Fibroblast of skin of scalp (primary cell): ENCODE measurements at places on chromosomes 12 and 14.

GRCh38 chr12:31318657-31319269 lies 7.2 kb downstream of the SINHCAF start:
- DNase-seq, result no peak

- DNase-seq, result no peak
Measured at GRCh38 chr12:115511986-115512711, 765.3 kb downstream of the MED13L start.

DNA sequence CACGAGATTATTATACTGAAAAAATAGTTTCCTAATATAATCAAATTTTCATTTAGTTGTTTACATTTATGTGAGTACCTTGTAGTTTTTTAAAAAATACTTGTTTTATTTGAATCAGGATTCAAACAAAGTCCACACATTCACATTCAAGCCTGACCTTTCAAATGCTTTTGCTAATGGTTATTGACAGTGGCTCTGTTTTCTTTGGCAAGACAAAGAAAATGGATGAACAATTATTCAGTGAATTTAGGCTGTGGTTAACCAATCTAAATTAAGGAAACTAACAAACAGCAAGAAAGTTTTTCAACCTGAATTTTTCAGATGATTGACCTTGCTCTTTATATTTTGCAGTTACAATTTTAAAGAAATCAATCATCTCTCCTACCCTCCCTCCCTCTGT lies 9.7 kb downstream of the SLC4A8 start:
- peak; percentile 18 for DNase-seq

DNA sequence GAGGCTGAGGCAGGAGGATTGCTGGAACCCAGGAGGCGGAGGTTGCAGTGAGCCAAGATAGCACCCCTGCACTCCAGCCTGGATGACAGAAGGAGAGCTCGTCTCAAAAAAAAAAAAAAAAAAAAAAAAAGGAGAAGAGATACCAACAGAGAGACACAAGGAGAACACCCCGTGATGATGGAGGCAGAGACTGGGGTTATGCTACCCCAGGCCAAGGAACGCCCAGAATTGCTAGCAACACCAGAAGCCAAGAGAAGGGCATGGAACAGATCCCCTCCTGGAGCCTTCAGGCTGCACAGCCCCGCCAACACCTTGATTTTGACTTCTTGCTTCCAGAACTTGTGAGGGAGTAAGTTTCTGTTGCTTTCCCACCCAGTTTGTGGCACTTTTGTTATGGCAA lies 148.0 kb upstream of the FOXN3 start:
- no peak for DNase-seq

- DNase-seq, result peak; percentile 11
Measured at GRCh38 chr12:114430306-114430705, 24.4 kb upstream of the TBX5 start.

GRCh38 chr14:51285120-51285519 lies 45.1 kb downstream of the TMX1 start:
- DNase-seq, result no peak

DNA sequence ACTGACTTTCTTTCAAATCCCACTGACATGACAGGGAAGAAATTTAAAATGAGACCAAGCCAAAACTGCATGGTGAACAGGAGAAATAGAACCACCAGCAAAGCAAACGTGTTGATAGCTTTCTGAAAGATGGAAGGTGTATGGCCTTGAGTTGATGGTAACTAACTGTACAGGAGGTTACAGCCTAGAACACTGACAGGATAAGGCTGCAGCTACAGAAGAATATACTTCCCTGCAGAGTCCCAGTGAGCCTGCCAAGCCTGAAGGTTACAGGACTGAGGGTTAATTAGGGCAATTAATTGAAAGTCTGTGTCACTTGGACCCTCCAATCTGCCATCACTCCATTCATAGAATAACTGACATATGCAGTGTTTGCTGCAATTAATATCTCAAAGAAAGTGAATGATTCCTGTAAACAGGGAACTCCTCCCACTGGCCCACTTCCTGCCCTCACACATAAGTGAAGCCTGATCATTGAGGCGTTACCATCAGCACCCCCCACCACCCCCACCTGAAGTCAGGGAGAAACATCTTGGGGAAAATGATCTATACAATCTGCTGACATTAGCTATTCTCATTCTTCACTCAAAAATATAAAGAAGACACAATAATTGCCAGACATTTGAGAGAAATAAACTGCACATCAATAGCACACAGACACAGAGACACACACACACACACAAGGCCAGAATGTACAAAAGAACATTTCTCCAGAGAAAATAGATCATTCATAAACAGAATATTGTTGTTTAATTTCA lies 73.4 kb downstream of the GTF2A1 start:
- no peak for DNase-seq

GRCh38 chr14:70618314-70618713 lies 17.9 kb upstream of the MED6 start:
- no peak for DNase-seq

GRCh38 chr12:68790081-68790951 lies 17.7 kb upstream of the MDM2 start:
- no peak for DNase-seq

DNA sequence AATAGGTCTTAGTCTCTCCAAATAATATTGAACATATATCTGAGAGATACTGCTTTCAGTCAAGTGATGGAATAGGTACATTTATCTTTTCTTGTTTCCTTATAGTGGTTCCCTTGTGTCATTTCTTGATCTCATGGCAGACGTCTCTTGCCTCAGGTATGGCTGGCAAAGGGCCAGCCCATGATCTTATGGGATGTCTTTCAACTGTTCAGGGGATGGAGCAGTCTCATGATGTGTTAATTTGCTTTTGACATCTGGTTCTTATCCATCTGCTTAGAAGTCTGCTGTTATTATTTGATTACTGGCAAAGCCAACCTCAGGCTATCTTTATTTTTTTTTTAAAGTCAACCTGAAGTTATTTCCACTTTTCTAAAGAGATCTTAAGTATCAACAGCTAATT lies 262.9 kb downstream of the TMEM117 start:
- no peak for DNase-seq

GRCh38 chr12:126719912-126720705 lies 1546.9 kb upstream of the TMEM132C start:
- no peak for DNase-seq

DNA sequence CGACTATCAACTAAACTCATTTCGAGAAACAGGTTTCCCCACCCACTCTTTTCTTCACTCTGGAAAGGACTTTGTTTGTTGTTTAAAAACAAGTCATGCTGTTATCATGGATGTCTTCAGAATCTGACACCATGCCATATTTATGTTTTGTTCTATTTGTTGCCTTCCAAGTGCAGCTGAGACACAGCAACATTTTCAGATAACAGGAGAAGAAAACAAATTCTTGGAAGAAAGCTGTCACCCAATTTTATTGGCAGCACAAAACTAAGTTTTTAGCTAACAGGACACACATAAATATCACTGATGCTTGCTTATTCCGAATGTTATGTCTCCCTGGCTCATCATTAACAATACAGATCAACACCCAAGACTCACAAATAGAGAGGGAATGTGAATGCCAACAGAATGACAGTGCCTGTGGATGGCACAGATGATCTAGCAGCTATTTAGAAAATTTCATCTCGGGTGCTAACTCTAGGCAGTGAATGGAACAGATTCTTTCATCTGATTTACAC lies 147.9 kb downstream of the RPS29 start:
- DNase-seq, result no peak

- DNase-seq, result no peak
Measured at GRCh38 chr12:52333321-52333720, 12.1 kb upstream of the KRT83 start.

- DNase-seq, result peak; percentile 43
Measured at GRCh38 chr14:58824106-58824505, 186.3 kb downstream of the DACT1 start.

- DNase-seq, result no peak
Measured at GRCh38 chr12:129579879-129580278, 323.9 kb downstream of the TMEM132D start.

DNA sequence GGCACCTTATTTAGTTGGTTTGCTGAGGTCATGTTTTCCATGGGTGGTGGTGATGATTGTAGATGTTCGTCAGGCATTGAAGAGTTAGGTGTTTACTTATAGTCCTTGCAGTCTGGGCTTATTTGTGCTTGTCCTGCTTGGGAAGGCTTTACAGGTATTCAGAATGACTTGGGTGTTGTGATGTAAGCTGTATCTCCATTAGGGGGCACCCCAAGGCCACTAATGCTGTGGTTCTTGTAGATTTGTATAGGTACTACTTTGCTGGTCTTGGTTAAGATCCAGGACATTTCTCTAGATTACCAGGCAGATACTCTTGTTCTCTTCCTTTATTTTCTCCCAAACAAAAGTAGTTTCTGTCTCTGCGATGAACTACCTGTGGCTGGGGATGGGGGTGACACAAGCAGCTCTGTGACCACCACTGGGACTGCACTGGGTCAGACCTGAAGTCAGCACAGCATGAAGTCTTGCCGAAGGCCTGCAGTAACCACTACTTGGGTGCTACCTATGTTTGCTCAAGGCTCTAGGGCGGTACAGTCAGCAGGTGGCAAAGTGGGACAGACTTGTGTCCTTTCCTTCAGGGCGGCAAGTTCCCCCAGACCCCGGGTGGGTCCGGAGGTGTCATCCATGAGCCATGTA lies 35.8 kb upstream of the FBXO33 start:
- DNase-seq, result peak; percentile 41

DNA sequence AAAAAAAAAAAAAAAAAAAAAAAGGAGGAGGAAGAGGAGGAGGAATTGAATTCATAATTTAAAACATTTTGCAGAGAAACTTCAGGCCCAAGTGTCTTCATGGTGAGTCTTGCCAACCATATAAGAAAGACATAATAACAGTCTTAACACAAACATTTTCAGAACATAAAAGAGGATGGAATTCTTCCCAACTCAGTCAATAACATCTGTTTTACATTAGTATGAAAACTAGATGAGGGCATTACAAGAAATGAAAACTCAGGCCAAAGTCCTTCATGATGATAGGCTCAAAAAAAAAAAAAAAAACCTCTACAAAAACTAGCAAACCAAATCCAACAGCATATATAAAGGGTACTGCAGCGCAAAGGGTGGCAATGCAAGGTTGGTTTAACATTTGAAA lies 151.6 kb downstream of the FOXA1 start:
- peak; percentile 67 for DNase-seq

DNA sequence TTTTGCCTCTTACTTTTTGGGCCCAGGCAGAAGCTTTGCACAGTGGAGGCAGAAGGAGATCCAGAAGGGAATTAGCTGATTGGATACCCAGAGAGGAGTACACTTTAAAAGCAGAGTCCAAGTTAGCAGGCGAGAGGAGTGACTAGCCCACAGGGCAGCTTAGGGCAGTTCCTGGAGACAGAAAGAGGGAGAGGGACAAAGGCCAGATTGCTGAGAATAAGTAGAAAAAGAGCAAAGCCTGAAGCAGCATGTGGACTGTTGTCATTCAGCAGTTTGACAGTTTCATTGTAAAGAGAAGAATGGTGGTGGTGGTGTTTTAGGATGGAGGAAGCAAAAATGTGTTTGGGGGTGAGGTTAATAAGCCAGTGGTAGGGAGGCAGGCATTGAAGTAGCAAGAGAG lies 95.1 kb downstream of the PELI2 start:
- DNase-seq, result no peak

DNA sequence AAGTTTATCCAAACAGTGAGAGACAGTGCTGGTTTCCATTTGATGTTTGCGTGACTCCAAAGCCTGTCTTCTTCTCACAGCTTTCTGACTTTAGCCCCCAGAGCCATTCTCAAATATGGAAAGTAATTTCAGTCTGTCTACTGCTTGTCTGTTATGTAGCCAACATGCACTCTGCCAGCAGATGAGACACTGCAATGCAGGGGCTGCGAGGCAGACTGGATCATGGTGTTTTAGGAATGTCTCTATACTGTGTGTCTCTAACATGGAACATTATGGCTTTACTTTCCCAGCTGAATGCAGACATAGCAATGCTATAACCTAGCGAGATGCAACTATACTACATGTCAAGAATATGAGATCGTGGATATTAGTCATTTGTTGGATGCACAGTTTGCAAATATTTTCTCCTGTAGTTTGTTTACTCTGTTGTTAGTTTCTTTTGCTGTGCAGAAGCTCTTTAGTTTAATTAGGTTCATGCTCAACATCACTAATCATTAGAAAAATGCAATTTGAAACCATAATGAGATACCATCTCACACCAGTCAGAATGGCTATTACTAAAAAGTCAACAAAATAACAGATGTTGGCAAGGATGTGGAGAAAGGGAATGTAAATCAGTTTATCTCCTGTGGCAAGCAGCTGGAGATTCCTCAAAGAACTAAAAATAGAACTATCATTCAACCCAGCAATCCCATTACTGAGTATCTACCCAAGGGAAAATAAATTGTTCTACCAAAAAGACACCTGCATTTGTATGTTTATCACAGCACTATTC lies 235.8 kb upstream of the TMTC1 start:
- peak; percentile 61 for DNase-seq

GRCh38 chr14:100786576-100787219 lies 39.2 kb upstream of the MEG3 start:
- DNase-seq, result no peak

DNA sequence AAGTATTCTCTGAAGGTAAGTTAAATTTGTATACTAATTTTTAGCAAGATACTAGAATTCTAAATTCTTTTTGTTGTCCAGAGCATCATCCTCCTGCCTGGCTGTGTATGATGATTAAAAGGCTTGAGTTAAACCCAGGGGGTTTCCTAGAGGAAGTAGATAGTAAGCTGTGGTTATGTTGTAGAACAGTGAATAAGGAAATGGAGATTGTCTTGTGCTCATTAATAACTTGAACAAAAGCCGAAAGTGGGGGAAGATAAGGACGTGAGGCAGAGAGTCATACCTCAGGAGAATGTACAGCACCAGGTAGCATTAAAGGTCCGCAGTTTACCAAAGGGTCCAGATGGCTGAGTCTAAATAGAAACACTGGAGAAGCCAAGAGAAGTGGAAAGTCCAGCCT lies 42.0 kb downstream of the CKB start:
- no peak for DNase-seq

DNA sequence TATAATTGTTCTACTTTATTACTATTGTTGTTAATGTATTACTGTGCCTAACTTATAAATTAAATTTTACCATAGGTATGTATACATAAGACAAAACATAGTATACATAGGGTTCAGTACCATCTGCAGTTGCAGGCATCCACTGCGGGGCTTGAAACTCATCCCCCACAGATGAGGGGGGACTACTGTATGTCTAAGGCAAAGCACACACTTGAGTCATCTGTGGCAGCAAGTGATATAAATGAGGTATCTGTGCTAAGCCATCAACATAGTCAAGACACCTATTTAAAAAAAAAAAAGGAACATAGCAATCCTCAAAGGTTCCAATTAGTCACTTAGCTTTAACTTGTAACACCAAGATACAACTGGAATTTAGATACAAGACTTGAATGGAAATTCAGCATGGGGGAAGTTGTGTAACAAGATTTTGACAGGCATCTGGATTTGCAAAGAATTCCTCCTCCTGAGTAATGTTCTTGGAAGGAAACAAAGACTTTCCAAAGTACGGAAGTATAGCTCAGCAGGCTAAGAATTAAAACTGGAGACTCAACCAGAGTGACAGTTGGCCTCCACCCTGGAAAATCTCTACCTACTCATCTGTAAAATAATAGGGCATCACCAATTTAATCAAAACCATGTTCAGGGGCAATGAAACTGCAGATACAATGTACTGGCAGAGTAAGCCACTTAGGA lies 14.9 kb downstream of the DCAF5 start:
- DNase-seq, result peak; percentile 58

GRCh38 chr12:60138526-60138925 lies 542.7 kb downstream of the SLC16A7 start:
- no peak for DNase-seq
